ENCODE measurements at places on chromosomes 12 and 14.
A peak's percentile ranks its signal among the peaks of the same experiment; 100 is the strongest.

DNA sequence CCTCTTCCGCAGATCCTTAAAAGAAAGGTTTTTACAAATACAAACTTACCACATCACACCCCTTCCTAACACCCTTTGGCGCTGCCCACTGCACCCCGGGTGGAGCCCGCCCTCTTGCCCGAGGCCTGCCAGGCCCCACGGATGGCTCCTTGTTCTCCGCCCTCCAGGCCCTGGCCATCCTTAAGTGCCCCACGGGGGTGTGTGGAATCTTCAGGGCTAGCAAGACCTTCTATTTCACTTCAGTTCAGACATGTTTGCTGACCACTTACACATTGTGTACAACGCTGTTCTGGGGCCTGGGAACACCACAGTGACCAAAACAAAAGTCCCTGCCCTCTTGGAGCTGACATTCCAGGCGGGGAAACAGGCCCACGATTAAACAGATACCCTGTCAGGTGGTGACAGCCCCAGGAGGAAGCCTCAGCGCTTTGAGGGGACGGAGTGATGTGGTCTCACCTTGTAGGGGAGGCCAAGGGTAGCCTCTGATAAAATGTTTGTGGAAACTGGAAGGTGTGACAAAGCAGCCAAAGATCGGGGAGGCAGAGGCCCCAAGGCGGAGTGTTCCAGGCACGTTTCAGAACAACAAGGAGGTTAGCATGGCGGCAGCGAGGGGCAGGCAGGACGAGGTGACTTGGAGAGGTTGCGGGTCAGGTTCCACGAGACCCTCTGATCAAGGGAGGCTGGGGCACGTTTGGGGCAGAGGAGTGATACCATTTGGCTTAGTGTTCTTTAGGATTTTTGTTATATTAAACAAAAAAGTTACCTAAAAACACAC is 27.0 kb downstream of the TPCN1 start:
- DNase-seq, result no peak

GRCh38 chr12:45183246-45183645 is 32.6 kb upstream of the ANO6 start:
- DNase-seq, result no peak

- DNase-seq, result no peak
Observed at GRCh38 chr12:50397117-50397650, 775 bp upstream of the FAM186A start.

DNA sequence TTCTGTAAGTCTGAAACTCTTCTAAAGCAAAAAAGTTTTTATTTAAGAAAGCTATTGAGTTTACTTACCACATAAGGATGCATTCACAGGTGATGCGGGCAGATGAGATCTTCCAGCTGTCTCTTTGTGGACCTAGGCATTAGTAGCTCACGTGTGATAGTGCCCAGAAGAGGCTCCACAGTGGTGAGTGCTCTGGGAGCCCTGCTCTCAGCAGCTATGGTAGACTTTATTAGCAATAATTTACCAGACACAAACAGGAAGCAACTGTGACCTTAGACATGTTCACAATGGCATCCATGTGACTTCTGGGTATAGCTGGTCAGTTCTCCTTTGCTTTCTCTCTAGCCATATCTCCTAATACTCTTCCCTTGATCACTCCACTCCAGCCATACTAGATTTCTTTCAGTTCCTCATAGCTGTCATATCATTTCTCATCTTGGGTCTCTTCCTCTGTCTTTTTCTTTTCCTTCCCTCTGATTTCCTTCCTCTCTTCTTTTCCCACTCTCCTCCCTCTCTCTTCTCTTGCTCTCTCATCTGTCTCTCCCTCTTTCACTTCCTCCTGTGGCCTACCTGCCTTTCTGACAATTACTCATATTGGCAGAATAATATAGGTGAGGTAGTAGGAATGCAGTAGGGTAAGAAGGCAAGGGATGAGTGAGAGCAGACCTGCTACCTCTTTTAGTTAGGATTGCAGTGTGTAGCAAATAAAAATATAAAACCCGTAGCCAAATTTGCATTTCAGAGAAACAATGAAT is 75.2 kb upstream of the SCAF11 start:
- no peak for DNase-seq

- no peak for DNase-seq
Observed at GRCh38 chr12:26488351-26488750, 293.0 kb downstream of the SSPN start.

DNA sequence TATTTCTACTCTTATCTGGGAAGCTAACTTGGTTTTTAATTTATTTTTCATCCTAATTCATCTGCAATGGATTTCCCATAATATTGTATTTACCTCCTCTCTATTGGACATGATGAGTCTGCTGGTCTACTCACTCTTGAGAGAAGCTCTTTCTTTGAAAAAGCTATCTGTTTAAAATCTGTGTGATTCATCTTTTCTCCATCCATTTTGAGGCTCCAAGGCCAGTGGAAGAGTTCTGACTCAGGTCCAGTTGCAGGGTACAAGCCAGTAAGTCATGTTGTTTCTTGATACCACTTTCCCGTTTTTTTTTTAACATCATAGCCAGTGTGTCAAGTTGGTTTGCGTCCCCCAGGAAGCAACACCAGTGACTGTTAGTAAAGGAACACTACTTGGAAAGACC is 160.3 kb upstream of the BMP4 start:
- no peak for DNase-seq

DNA sequence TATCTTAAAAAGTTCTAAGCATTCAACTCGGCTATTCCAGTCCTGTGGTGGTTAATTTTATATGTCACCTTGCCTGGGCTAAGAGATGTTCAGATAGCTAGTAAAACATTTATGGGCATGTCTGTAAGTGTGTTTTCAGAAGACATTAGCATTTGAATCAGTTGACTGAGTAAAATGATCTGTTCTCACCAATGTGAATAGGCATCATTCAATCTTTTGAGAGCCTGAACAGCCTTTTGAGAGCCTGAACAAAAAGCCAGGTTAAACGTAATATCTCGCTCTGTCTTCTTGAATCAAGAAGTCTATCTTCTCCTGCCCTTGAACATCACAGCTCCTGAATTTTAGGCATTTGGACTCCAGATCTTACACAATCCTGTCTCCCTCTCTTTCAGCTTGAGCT is 1266.1 kb downstream of the LRFN5 start:
- DNase-seq, result no peak

DNA sequence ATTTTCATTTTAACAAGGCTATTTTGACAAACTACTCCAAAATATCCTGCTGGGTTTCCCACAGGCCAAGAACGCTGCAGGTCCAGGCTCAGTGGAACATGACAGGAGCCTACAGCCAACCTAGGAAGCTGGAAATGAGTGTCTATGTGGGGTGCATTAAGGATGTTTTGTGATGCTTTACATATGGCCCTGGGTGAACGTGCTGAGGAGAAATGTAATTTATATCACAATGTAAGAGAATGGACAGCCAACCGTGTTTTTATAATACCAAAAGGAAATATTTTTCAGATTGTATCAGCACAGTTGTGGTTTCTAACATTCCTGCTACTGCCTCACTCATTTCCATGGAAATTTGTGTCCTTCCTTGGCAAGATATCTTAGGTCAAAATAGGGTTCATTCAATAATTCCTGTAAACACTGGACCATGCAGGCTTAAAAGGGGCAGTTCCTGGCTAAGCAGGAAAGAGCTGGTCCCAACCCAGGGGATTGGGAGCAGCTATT is 51.5 kb downstream of the ST8SIA1 start:
- no peak for DNase-seq

- DNase-seq, result peak; percentile 16
Observed at GRCh38 chr12:123131879-123132402, 18.9 kb downstream of the PITPNM2 start.

DNA sequence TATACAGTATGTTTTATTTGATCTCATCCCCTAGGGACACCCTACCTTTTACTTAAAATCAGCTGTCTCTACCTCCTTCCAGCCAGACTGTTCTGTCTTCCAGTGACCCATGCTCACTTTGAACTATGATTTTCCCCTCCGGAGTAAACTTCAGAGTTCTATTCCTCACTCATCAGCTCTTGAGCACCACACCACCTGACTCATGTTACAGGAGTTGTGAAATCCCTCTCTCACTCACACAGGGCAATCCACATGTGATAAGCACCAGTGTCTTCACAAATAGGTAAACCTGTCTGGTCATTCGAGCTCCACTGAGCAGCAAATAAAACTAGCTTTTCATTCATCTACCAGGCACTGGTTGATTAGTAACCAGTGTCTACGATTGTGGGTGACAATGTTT is 177.3 kb upstream of the BMP4 start:
- DNase-seq, result no peak

- DNase-seq, result no peak
Observed at GRCh38 chr12:75739912-75740311, 228.5 kb upstream of the KRR1 start.

- no peak for DNase-seq
Observed at GRCh38 chr12:116441292-116441691, 117.9 kb upstream of the MAP1LC3B2 start.

- DNase-seq, result no peak
Observed at GRCh38 chr12:6084261-6084968, 40.1 kb downstream of the VWF start.

- no peak for DNase-seq
Observed at GRCh38 chr14:104827177-104828055, 26.5 kb downstream of the ZBTB42 start.

DNA sequence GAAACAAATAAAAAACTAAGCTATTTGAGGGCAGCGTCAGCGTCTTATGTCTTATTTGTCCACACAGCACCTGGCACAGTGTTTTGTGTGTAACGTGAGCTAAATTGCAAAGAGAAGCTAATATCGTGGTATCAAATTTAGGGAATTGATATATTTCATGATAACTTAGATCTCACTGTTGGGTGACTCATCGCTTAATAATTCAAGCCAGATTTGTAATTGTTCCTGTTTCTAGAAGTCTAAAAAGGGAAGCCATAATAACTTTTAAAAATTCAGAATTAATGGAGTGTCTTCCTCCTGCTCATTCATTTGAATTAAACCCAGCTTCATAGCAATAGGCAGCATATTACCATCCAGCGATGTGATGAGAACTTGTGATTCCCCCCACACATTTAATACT is 214.7 kb downstream of the PDZRN4 start:
- no peak for DNase-seq

GRCh38 chr12:78568321-78569020 is 296.1 kb upstream of the SYT1 start:
- DNase-seq, result no peak

DNA sequence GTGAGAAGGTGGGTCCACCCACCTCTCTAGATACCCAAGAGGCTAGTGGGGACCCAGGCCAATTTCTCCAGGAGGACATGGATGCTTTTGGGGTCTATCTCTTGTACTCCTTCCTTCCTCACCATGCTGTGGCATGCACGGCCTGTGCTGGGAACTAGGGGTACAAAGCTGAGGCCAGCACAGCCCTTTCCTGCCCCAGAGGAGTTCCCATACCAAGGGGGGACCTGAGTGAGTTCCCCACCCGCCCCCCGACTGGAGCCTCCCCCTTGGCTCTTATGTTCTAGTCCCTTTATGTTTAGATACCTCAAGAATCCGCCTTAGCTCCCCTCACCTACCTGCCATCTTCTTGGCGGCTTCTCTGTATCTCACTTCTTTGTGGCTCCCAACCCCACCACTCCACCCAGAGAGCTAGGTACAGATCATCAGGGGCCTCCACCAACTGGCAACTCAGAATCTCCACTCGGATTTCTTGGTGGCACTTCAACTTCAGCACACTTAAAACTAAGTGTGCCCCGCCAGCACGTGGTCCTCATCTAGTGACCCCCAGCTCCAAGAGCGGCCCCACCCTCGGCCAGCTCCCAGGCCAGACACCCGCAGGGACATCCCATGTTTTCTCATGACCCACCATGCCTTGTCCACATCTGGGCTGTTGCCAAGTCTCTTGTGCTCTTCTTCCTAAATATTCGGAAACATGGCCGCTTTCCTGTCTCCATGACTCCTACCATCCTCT is 115.2 kb upstream of the RTL1 start:
- no peak for DNase-seq

- no peak for DNase-seq
Observed at GRCh38 chr14:32662211-32662610, 276.5 kb upstream of the NPAS3 start.

DNA sequence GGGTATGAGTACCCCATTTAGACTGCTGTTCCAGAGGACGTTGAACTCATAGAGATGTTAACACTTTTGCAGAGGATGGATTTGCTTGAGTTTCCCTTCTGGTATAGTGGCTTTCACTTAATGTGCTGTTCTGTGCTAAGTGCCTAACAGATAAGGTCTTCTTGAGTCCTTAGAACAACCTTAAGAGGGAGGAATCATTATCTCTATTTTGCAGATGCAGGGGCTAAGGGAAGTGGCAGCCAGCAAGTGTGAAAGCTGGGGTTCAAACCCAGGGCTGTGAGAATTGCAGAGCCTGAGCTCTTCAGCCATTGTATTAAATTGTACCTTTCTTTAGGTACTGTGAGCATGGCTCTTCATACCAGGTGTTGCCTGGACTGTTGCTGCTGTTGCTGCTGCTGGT is 122.1 kb upstream of the NRXN3 start:
- DNase-seq, result no peak

- no peak for DNase-seq
Observed at GRCh38 chr14:53147208-53147607, 5.9 kb downstream of the DDHD1 start.

DNA sequence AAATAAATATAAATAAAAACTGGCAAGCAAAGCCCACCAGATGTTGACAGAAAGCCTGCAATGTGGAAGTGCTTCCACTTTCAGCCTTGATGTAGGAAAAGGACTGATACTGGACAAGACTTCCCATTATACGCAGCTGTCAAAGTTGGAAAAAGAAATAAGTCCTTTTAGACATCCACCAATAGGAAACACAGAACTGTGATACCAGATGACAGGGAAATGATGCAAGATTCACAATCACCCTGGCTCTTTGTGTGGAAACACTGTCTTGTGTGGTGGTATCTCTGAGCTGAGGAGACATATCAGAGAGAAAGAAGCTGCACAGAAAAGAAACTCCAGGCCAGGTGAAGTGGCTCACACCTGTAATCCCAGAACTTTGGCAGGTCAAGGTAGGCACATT is 13.8 kb upstream of the METAP2 start:
- DNase-seq, result no peak

- no peak for DNase-seq
Observed at GRCh38 chr14:68792979-68793733, at the start of gene ZFP36L1. TSS of gene ZFP36L1 (minus strand) at chr14:68793067. CDS start at chr14:68792938, 129 bp downstream.

GRCh38 chr12:74663958-74664357 is 126.3 kb downstream of the ATXN7L3B start:
- DNase-seq, result no peak

GRCh38 chr12:99042226-99042625 is 397.1 kb downstream of the APAF1 start:
- DNase-seq, result no peak

- no peak for DNase-seq
Observed at GRCh38 chr14:92316176-92316575, 6.8 kb upstream of the SLC24A4 start.

DNA sequence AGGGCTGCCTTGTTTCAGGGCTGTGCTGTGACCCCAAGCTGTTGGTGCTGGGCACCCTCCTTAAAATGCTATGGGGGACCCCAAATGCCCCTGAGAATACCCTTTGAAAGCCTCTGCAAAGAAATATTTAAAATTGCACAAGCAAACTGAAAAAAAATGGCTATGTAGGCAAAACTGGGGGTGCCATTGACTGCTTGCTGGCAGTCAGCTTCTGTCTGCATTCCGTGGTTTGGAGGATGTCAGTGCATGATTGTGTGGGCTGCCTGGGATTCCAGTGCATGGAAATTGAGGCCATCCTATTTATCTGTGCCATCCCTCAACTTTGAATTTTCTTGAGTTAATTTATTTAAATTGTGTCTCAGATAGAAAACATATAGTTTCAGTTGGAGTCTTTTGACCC is 113.7 kb upstream of the RTL1 start:
- no peak for DNase-seq

Data from NCI-H2081 treated with DMSO at 0.1 percent for 48 hours (cell line).